ENCODE measurements at places on chromosomes 4 and X.

DNA sequence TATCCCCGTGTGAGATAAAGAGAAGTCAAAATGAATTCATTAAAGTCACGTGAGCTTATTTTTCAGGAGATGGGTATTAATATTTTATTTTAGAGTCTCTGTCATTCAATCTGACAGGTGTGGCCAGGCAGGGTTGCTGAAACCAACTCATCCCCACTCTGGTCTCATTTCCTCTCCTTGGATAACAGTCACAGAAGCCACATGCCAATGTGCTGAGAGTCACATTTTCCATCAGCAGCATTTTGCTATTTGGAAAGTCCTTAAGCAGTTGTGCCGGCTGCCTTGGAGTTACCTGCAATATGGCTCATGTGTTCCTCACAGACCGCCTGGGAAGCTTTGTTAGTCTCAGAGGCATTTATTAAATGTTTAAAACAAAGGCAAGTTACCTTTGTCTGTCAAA, 302.3 kb downstream of the DCHS2 start:
- DNase-seq = no peak

DNA sequence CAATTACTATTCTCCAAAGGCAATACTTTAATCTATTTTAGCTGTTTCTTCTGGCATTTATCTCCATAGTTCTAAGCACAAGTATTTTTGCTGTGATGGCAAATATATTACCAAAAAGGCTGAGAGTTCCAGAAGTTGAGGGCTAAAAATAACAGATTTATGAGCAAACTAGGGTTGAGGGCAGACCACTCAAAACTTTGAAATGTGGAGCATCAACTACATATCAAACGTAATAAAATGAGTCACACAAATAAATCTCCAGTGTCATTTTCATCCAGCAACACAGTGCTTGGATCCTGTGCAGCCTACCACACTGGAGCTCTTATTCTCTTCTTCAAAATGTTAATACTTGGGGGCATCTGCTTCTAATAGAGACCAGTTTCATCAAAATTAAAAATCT, 163.9 kb downstream of the HS3ST1 start:
- no peak for DNase-seq

DNA sequence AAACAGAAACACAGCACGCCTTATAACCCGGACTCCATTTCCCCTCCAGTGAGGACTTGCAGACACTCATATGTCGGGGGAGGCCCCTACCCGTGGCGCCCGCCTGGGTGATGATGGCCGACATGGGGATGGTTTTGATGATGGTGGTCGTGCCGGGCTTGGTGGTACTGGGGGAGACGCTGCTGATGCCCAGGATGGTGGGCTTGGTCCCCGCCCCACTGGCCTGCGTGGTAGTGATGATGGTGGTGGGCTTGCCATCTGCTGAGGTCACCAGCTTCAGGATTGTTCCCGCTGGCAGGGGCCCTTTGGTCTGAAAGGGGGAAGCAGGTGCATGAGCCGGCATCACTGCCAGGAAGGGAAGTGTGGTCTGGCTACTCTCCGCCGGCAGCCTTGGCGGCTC, 12.8 kb upstream of the RENBP start:
- DNase-seq = no peak

DNA sequence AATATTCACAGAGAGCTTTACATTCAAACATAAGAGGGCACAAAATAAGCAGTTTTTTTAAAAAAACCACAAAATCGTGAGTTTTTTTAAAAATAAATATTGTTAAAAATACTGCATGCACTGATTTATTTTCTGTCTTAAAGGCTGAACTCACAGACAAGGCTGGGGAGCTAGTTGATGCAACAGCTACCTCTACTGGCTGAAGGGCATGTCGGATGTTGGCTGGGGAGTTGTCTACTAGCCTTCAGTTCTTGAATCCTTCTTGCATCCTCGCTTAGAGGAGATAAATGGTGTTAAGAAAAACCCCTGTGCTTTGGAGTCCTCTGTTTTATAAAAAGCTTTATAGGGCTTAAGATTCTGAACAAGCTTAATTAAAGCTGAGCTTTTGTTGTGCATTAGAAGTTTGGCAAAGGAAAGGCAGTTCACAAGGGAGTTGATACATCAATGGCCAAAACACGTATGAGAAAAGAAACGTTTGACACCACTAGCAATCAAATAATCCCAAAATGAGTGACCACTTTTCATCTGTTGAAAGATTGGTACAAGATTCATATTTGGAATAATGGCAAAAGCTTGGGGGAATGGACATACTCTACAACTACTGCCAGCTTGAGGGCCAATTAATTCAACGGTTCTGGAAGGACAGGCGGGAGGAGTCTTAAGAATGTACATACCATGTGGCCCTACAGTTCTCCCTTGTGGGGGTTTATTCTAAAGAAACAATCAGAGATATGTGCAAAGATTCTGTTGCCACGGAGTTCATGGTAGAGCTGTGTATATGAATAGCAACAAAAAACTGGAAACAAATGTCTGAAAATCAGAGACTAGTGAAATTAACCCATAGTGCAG, 94.7 kb downstream of the SEL1L3 start:
- DNase-seq = peak; percentile 74

DNA sequence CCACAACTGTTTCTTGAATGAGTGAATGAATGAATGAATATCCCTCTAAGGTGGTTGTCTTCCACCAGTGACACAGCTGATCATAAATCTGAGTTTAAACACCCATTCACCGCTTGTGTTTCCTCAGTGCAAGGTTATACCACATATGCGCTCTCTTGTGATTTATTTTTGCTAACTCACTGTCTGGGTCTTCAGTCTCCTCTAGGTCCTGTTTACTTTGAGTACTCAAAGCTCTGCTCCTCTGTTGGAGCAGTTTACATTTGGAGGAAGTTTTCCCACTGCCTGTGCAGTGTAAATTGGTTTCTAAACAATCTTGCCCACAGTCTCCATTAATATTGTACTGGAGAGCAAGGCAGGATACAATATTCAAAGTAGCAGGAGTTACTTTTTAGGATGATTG, 212.6 kb upstream of the JADE1 start:
- no peak for DNase-seq

GRCh38 chr4:20641976-20642375, 58.3 kb upstream of the PACRGL start:
- DNase-seq = no peak

- no peak for DNase-seq
These were observed 176.1 kb downstream of the CORIN start for GRCh38 chr4:47661741-47662140.

Measured in GM12865 (cell line).